ENCODE measurements at places on chromosomes 7 and 10.

GRCh38 chr7:110852156-110852940, 238.6 kb upstream of the LRRN3 start:
- DNase-seq, result no peak

GRCh38 chr7:155803418-155804376, 8.6 kb downstream of the SHH start:
- no peak for DNase-seq

DNA sequence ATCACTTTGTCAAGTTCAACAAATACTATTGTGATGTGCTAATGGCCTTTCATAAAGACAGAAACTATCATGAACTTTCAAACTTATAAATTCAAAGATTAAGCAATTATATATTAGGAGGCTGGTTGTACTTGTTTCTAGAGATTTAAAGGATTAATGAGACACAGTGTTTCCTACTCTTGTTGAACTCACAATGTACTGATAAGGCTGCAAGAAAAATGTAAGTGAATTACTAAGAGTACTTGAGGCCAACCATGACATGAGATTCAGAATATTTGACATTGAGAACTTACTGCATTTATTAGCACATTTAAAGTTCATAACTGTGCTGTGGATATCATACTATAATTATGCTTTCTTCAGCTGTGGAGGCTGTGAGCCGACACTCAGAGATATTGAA, 1210.5 kb upstream of the SORCS1 start:
- no peak for DNase-seq

GRCh38 chr10:97408496-97408992, 7.4 kb upstream of the RRP12 start:
- no peak for DNase-seq

- no peak for DNase-seq
These were observed 140.9 kb downstream of the ADCYAP1R1 start for GRCh38 chr7:31192986-31193385.

GRCh38 chr7:398888-399287, 108.9 kb downstream of the FOXL3 start:
- no peak for DNase-seq

DNA sequence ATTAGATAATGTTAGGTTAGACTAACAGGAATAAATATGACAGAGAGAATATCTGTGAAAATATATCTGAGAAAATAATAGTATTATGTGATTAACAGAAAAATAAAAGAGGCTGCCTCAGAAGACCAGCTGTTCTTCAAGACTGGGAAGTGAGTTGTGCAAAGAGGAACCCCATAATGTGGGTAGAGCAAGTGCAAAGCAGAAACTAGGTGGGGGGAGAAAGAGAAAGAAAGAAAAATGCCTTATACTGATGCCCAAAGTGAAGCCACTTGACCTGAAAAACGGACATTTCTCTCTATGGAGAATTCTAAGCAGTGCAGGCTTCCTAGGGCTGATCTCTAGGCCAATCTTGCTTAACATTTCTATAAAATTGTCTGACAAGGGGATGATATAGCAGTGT, 3.8 kb downstream of the NEBL start:
- DNase-seq, result no peak

GRCh38 chr10:9294865-9295264, 1240.4 kb downstream of the GATA3 start:
- DNase-seq, result no peak

- DNase-seq, result no peak
These were observed 40.4 kb upstream of the MGMT start for GRCh38 chr10:129426606-129427005.

DNA sequence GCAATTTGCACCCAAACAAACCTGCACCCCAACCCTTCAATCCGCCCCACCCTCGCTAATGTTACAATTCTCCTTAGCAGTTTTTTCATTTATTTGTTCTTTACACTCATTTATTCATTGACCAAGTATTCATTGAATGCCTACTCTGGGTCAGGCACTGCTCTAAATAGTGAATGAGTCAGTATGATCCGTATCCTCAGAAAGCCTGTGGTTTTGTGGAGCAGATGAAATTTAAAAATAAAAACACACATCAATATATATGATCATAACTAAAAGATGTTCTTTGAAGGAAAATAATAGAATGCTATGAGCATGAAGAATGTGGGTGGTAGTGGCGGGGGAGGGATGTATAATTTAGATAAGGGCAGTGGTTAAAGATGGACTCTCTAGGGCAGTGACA, 13.3 kb downstream of the IFIT5 start:
- no peak for DNase-seq

- no peak for DNase-seq
These were observed 6.8 kb upstream of the TBL2 start for GRCh38 chr7:73585196-73585595.

- no peak for DNase-seq
These were observed 343.1 kb upstream of the KCND2 start for GRCh38 chr7:119929891-119930290.

GRCh38 chr7:94621120-94621519, 34.8 kb downstream of the SGCE start:
- no peak for DNase-seq

DNA sequence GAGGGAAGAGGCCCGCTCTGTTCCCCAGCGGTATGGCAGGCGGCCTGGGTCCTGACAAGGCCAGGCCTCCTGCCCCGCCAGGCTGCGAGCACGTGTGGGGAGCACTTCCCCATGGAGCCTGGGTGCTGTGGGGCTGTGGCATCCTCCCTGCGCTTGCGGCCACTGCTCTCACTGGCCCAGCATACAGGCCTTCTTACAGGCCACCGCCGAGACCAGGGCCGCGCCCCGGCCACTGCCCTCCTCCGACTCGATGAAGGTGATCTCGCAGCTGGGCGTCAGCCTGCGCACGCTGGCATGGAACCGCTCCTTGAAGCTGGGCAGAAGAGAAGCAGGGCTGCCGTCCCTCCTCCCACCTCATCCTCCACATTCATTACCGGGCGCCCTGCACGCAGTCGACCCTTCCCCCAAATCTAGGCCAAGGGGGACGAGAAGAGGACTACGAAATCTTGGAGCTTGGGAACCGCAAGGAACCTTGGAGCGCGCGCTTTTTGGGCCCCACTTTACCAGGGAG, 3.9 kb upstream of the MYL7 start:
- DNase-seq, result no peak

- DNase-seq, result no peak
These were observed 13.0 kb upstream of the HUS1 start for GRCh38 chr7:47992446-47992845.

DNA sequence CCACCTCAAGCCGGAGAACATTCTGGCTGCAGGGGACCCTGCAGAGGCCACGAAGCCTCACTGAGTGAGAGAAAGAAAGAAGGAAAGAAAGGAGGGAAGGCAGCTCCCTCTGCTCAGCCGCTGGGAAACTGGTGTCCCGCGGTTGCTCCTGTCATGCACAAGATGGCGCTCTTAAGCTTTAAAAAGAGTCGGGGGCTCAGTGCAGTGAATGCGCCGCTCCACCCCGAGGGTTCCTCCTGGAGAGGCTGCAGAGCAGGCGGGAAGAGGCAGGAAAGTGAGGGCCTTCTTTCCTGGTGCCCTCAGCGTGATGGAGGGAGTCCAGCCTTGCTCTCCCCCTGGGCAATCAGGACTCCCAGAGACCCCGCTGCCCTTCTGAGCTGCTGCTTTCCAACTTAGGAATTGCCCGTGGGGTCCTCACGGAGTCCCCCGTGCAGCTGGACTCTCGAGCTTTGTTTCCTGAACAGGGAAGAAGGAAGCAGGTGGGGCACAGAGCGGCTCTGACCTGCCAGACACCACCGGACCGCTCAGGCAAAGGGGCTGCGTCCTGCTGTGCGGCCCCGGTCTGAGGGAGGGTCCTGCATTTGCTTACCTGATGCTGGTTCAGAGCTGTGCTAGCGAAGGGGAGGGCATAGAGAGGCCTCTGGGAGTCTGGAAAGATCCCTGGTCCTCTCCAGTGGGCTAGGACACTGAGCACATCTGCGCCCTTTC, 141.9 kb upstream of the MKI67 start:
- DNase-seq, result no peak

GRCh38 chr10:33120275-33120674, 162.2 kb upstream of the ITGB1 start:
- DNase-seq, result no peak

DNA sequence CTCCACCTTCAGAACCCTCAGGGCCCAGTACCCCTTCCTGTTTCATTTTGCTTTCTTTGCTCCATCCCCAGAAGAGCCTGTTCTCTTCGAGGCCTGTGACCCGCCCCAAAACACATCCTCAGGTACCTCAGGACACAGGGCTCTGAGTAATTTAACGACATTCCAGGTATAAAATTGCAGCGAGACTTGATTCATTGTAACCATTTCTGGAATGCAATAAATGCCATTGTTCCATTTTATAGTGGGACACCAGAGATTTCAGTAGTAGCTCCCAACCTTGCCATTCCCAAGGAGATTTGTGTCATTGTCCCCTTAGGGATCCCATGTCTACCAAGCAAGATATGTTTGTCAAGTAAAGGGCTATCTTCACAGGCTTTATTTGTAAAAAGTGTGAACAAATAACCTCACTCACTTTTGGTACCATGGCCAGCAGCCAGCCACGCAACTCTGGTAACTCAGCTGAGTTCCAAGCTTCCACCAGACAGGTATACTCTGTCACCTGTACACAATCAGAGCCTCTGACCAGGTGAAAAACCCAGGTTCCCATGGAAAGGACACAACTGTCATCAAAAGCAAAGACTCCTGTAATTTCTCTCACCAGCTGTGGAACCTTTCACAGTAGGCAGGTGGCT, 441.3 kb downstream of the PLXNA4 start:
- DNase-seq, result no peak

GRCh38 chr7:96401200-96401599, 79.3 kb upstream of the SLC25A13 start:
- DNase-seq, result no peak

DNA sequence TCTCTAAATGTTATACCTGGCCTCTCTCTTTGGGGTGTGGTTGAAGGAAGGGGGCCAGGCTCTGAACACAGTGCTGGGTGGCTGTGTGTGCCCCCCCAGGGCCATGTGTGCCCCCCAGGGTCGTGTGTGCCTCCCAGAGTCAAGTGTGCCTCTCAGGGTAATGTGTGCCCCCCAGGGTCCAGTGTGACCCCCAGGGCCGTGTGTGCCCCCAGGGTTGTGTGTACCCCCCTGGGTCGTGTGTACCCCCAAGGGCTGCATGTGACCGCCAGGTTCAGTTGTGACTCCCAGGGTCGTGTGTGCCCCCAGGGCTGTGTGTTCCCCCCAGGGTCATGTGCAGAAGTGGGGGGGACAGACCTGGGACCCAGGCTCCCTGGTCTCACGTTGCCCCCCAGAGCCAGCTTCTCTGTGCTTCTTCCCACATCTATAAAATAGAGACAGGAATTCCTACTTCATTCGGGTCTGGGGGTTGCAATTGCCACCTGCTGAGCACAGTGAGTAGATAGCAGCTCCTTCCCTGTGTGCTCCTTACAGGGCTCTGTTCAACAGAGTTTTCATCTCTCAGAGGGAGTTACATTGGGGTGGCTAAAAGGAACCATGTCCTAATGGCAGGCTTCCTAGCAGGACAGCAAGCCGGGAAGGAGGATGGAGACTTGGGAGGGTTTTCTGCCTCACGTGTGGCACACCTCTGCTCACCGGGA, 40.7 kb upstream of the AQP1 start:
- no peak for DNase-seq

DNA sequence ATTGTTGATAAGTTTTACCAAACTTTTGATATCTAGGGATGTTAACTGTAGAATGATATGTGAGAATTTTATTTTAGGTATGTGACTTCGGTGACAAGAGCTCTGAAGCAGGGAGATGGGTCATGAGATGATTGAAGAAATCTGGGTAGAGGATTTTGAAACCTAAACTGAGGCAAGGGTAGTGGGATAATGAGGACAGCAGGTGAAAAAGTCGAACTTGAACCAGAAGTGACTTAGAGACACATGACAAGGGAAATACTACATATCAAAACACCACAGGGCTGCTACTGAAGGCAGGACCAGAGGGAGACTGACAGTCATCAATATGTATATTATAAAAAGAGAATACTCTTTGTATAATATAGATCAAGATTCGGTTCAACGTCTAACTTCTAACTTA, 113.2 kb downstream of the WDFY4 start:
- DNase-seq, result no peak

DNA sequence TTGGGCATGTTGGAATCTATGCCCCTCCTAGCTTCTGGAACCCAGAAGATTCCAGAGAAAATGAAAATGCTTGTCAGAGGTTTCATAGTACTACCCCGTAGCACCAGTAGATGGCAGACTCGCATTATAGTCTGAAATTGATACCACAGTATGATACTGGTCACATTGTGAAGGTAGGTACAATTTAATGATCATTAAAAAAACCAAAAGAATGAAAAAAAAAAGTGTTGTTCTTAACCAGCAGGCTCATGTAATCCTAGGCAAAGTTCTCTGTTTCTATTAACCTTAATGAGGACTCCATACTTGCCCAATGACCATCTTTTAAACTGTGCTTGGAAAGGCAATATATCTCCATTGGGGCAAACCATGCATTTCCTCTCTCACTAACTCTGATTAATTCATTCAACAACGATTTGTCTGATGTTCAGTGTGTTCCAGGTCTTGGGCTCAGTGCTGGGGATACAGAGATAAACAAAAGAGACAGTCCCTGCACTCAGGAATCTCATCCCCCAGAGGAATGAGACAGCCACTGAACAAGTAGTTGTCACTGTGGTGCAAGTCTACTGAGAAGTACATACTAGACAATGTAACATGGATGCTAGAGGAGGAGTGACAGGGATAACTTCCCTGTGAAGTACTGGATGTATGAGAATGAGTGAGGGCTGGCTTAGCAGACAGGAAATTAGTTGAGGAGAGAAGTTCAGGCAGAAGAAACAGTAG, 223.5 kb upstream of the PHYHIPL start:
- no peak for DNase-seq

GRCh38 chr7:128167791-128168666, 73.0 kb upstream of the LEP start:
- DNase-seq, result no peak

DNA sequence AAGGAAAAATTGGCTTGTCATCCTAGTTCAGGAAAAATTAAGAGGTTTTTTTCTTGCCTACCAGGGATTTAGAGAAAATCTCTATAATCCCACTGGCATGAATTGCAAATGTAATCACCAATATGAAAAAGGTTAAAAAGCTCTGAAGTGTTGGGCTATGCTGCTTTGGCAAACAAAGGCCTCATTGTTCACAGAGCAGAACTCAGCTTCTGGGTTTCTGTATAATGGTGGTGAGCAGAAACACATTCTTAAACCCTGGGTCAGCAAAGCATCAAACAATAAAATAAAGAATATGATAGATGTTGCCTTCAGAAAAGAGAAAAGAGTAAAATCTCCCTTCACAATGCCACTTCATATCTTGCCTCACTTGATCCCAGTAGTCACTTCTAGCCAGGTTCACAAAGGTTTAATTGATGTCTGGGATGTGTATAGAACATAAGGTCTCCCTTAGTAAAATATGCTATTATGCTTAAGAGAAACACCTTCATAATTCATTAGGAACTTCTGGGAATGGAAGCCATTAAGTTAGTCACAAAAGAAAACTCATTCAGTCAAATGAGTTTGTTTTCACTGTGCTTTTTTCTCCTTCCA, 1255.5 kb upstream of the PHF14 start:
- no peak for DNase-seq

DNA sequence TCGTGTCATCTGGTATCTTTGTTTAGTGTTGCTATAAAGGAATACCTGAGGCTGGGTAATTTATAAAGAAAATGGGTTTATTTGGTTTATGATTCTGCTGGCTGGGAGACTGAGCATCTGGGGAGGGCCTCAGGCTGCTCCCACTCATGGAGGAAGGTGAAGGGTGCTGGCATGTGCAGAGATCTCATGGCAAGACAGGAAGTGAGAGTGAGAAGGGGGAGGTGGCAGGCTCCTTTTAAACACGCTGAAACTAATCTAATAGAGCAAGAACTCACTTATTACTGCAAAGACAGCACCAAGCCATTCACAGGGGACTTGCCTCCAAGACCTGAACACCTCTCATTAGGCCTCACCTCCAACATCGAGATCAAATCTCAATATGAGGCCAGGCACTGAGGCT, 11.3 kb downstream of the OIT3 start:
- no peak for DNase-seq

All from activated CD4-positive, alpha-beta T cell treated with anti-CD3 and anti-CD28 coated beads, Interleukin-2, amount 50 U/mL, for 1 hour (primary cell).